ENCODE measurements at places on chromosomes 3 and 15.

GRCh38 chr3:64395490-64395889, 170.2 kb upstream of the PRICKLE2 start:
- DNase-seq, result no peak

- DNase-seq, result no peak
Observed at GRCh38 chr15:47715856-47716445, 1.4 kb upstream of the SEMA6D start.

DNA sequence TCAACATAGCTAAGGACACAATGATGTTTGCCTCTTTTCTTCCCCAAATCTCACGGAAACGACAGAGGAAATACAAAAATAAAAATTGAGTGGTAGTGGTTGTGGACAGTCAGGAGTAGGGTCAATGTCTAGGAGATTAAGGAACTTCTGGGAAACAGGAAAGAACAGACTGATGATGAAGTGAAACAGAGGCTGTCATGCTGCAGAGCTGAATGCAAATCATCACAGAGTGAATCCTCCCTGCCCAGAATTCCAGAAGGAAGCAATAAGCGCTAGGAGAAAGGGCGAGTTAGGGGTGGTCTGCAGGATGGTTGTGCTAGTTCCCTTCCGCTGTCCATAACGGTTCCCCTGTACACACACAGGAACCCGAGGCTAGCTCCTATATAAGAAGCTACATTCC, 64.7 kb upstream of the POMGNT2 start:
- DNase-seq, result no peak

GRCh38 chr3:186105543-186105942, 3.3 kb downstream of the ETV5 start:
- no peak for DNase-seq

DNA sequence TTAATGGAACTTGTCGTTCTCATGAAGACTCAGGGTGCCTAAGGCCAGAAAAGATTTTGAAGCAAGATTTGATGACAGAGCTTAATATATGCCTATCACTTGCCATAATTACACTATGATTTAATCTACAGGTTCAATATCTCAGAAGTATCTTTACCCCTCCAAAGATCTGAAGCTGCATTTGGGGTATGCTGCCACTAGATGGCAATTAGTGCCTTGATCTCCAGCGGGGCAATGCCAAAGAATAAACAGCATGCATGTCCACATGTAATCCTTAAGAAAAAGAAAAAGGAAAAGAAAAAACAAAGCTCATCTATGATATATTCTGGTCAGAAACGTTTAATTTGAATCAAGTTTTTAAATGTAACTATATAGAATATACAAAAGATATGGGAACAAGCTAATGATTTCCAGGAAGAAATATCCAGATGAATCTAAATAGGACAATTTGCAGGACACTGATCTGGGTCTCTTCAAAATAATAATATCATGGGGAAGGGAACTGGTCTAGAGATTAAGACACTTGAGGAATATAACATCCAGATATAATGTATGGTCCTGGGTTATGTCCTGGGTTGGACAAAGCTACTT, 55.0 kb upstream of the SOX14 start:
- no peak for DNase-seq

DNA sequence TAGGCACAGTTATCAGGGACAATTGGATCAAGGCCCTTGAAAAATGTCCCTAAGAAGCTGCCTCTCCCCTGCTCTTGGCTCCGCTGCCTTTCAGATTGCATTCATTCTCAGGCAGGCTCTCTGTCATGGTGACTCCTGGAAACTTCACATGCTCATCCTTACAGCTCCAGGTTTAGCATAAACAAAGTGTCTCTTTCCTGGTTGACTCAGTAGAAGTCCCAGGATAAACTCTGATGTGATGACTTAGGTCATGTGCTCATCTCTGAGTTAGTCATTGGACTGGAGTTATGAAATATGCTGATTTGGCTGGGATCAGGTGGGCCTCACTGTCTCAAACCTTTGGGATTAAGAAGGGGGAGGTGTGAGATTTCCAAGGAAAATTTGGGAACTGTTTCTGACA, 243.8 kb downstream of the ZNF621 start:
- no peak for DNase-seq

DNA sequence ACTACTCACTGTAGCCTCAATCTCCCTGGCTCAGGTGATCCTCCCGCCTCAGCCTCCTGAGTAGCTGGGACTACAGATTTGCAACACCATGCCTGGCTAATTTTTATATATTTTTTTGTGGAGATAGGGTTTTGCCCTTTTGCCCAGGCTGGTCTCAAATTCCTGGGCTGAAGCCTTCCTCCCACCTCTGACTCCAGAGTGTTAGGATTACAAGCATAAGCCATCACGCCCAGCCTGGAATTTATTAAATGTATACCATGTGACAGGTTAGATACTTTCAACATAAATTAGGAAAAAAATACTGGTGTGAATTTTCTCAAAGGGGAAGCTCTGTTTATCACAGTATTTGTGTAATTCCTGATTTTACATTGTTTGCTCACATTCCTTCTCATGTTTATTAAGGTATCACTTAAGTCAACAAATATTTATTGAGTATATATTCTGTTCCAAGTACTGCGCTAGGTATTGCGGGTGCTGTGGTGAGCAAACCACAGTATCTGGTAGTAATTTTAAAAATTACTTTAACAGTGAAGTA, 24.8 kb downstream of the PPP4R2 start:
- no peak for DNase-seq

DNA sequence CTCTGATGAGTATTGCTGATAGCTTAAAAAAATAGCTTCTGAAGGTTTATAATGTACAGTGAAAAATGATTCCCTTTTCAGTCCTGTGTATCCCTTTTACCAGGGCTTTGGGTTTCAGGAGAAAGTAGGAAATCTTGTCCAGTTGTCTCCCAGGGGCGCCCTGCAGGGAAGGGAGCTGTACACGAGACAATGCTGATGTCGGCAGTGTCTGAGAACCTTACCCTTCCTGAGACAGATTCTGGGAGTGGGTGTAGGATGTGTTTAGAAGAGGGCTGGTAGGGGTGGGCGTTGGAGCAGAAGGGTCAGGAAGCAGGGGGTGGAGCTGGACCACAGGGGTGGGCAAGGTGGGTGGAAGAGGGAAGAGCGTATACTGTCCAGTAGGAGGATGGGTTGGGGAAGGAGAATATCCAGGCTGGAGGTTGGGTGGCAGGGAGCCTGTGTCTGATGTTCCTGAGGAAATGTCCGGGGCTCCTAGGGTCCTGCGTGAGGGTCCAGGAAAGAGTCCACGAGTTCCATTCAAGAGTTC, 5.6 kb downstream of the THPO start:
- no peak for DNase-seq

GRCh38 chr15:60740787-60741354, 261.9 kb upstream of the ICE2 start:
- DNase-seq, result peak; percentile 50

- DNase-seq, result no peak
Observed at GRCh38 chr3:147404000-147404799, 2.1 kb downstream of the ZIC4 start.

DNA sequence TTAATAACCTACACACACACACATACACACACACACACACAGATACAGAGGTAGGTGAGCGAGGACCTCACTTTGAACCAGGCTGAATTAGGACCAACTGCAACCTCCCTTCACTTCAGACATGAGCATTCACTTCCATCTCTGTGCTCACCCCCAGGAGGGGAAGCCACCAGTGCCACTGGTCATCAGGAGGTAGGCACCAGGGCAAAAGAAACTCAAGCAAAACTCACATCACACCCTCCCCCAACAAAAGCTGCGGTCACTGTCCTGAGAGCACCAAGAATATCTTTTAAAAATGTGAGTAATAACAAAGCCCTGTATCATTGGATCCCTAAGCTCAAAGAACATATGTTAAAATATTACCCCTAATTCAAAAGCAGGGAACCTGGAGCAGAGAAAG, 8.1 kb downstream of the FOXP1 start:
- no peak for DNase-seq

DNA sequence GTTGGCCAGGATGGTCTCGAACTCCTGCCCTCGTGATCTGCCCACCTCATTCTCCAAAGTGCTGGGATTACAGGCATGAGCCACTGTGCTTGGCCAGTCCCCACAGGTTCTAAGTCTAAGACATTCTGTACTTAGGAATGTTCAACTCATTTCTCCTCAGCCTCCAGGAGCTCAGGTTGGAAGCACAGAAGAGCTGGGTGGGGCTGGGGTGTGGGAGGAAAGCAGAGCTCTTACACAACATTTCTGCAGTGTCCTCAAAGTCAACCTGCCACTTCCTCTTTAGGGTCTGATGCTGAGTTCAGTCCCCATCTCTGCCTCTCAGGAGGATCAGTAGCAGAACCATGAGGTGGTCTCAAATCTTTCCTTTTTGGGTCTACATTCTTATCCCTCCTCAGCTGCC, 75.5 kb downstream of the MRPL46 start:
- no peak for DNase-seq

GRCh38 chr3:153848702-153849101, 272.5 kb upstream of the ARHGEF26 start:
- DNase-seq, result no peak

- no peak for DNase-seq
Observed at GRCh38 chr15:96264351-96264798, 66.1 kb upstream of the NR2F2 start.

- DNase-seq, result no peak
Observed at GRCh38 chr15:60191821-60192220, 187.7 kb downstream of the FOXB1 start.

DNA sequence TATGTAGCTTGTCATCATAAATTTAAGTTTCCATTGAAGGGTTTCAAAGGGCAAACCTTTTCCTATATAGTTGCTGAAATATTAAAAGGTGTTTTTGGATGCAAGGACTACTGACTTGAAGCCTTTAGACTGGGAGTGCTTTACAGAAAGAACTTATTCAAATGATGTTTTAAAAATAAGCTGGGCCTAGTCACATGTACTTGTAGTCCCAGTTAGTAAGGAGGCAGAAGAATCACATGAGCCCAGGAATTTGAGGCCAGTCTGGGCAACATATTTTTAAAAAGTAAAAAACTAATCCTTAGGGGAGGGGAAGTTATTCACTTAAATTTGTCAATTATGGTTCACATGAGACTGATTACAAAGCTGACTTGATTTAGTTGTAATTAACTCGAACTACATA, 65.0 kb downstream of the SMARCC1 start:
- DNase-seq, result no peak

DNA sequence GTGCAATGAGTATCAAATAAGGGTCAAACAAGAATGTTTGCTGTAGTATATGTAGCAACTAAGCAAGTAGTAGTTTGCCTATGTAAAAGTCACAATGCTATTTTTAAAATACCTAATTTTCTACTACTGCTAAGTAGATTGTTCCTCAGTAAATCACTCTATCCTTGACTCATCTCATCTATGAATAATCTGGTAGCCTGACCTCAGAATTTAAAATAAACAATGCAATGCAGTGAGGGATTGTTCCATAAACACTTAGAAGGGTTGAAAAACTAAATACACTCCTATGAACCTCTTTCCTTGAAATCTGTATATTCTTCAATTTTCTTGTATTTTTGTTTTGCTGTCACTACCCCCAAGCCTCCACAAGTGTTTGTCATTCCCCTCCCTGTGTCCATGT, 253.3 kb downstream of the TBC1D5 start:
- no peak for DNase-seq

DNA sequence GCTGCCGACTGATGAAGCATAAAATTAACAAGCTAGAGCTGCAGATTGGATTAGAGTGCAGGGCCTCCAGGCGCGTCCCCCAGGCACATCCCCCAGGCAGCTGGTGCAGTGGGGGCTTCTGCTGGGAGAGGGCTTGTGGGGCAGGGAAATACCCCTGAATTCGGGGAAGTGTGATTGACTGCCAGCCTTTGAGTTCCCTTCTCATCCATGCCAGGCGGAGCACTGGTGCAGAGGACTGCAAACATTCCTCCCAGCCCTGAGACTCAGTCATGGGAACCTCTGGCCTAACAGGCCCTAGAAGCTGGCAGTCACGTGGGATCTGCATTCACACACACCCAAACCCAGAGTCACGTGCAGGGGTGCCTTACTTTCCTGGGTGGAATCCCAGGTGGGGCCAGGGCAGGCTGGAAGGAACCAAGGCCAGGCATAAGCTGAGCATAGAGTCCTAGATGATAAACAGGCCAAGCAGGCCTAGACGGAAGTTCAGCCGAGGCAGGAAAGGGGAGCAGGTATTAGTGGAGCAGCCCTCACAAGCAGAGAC, 46.2 kb upstream of the SEC22A start:
- no peak for DNase-seq

DNA sequence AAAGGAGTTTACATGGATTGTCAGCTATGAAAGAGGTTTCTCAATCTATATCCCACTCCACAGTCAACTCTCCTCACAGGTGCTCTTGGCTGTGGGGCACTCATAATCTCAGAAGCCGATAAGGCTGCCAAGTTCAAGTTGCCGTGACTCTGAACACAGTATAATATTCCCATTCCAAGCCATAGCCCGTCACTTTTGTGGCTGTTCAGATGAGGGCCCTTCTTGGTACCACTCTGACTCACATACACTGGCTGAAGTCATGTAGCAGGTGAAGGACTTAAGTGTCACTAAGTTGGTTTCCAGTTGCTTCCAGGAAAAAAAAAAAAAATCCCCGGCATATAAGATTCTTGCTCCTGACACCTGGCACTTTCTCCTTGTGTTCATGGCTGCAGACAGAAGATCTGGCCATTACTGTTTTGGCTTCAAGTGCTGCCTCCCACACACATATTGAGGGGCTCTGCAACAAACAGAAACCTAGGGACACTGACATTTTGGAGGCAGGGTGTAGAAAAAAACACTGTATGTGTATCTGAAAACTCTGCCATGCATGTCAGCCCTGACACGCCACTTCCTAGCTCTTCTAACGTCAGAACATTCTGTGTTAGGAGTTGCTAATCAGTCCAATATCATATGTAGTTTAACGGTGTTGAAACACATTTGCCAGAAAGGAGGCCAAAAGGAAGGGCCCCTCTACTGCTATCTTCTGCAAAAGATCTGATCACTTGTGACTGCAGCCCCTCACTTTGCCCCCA, 170.2 kb upstream of the ICE2 start:
- peak; percentile 7 for DNase-seq

GRCh38 chr3:188034989-188035388, 119.0 kb upstream of the LPP start:
- DNase-seq, result no peak

- DNase-seq, result no peak
Observed at GRCh38 chr3:56835650-56836227, 34.0 kb upstream of the ARHGEF3 start.

DNA sequence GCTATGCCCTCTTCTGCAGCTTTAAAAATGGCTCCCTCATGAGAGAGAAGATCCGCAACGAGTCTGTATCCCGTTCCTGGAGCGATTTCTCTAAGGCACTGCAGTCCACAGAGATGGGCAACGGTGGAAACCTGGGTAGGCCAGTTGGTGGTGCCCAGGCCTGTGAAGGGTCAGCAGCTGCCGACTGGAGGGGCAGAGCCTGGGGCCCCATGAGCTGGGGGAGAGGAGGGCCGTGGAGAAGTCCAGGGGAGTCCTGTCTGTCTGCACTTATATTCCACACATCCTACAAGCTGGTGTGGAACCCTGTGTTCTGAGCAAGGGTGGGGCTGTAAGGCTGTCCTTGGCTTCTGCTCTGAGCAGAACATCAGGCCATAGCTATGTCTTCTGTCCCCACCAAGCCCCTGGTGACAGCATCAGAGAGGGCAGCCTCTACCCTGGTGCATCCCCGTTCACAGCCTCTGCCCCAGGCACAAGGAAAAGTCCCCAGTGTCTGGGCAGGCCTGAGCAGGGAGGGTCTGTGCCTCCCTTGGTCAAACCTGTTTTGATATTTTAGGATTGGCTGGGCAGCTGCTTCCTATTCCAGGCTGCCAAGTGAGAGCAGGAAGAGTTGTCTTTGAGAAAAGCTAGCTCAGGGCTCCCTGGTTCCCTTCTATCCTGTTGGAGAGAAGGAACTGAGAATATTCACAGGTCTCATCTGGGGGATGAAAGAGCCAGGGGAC, 29.7 kb downstream of the XYLB start:
- DNase-seq, result no peak

GRCh38 chr3:170751899-170752293, 118.1 kb downstream of the RPL22L1 start:
- DNase-seq, result no peak
